ENCODE measurements at places on chromosomes 12 and 14.

- no peak for DNase-seq
Measured at GRCh38 chr12:121181181-121181580, 28.7 kb upstream of the P2RX4 start.

DNA sequence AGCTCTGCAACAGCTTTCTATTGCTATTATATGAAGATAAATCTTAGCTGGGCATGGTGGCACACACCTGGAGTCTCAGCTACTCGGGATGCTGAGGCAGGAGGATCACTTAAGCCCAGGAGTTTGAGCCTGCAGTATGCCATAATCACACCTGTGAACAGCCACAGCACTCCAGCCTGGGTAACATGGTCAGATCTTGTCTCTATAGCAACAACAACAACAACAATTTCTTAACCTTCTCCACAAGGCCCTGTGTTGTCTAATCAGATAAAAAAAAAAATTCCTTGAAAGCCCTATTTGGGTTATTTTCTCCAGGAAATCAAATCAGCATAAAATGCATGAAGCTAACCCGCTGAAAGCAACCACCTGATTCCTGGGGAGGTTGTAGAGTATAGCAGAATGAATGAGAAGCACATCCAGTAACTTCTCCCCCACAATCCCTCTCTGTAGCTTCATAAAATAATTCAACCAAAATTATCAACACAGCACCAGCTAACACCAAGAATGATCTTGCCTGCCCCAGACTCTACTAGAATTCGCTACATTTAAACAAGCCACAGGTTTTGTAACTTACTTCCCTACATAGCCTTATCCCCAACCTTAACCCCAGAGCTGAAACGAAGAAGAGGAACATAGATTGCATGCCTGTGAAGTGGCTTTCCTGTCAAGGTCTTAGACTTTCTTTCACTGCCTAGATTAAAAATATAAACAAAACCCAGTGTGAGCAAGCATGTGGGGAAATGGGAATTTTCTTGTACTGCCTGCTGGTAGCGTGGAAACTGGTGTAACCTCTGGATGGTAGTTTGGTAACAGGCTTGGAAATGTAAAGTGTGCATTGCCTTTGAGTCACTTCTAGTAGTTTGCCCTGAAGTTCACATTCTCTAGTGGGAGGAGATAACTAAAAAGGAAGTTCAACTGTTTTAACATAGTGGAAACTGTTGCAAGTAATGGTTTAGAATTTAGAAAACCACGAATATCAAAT is 6.0 kb upstream of the STK38L start:
- no peak for DNase-seq

DNA sequence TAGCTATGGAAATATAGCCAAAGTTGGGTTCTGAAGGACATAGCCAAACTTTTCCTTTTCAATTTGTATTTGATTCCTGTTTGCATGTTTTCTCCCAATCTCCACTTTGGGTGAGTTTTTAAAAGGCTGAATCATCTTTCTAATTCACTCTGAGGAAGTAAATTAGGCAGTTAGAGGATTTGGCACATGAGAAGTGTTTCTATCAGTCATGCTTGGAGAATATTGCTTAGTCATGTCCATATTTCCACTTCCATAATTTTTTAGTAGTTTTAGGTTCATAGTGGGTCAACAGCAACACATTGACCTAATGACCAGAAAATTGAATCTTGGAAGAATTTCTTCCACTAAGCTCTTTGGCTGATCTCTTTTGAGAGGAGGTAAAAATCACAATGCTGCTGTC is 21.8 kb downstream of the IRAK3 start:
- DNase-seq, result no peak

DNA sequence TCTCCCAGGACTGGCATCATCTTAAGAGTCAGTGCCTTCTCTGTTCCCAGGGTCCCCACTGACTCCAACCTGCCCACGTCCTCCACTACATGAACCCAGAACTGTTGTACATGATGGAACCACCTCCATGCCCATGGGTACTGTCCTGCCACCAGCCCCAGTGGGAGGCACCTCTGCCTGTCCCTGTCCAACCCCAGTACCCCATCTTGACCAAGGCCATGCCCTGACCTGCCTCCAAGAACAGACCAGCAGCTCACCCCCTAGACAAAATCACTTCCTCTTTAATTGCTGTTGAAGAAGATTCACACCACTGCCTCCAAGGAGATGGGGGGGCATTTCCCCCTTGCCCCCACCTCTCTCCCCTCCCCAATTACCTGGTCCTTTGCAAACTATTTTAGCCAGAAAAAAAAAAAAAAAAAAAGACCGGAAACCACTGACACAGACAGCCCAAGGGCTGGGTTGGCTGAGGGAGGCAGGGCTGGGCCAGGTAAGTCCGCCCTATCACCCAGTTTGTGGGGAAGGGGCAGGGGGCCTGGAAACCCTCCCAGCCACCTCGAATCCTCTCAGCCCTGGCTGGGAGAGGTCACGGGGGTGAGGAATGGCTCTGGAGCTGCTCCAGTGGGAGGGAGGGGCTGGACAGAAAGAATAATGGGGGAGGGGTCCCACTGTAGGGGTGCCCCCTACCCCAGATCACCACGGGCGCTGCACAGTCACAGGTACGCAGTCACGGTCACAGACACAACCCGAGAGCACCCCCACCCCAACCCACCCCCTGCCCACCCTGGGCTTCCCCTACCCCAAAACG is 13.4 kb downstream of the AGAP2 start:
- no peak for DNase-seq

DNA sequence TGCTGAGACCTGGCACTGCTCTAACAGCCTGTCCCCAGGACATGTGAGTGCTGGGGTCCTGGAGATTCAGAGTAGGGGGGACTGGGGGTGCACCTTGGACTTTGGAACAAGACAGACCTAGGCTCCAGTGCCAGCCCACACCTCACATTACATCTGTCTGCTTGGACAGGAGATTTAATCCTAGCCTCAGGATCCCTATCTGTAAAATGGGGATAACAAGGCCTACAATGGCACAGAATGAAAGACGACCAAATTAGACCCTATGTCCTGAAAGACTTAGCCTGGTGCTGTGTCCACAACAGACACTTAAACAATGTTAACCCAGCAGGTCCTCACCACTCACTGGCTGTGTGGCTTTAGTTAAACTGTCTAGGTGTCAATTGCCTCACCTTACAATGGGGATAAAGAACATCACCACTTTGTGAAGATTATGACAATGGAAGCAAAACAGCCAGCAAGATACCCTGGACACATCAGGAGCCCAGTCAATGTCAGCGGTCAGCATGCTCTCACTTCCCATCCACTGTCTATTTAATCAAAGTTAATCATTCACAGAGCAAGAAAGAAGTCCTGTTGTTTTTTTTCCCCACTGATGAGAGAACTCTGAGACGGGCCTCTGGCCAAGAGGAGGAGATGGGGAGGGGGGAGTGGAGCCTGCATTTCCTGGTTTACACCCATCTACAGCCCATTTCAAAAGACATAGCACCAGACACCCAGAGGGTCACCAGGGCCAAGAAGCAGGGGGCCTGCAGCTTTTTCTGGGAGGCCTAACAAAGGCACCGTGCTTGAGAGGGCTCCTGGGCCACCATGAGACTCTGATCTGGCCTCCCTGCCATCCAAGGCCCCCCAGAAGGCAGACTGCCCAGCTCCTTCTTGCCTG is 40.6 kb downstream of the ACTN1 start:
- DNase-seq, result peak; percentile 35

GRCh38 chr14:93081876-93082570 is 33.7 kb downstream of the ITPK1 start:
- no peak for DNase-seq

GRCh38 chr14:39827901-39828655 is 395.8 kb upstream of the FBXO33 start:
- no peak for DNase-seq

DNA sequence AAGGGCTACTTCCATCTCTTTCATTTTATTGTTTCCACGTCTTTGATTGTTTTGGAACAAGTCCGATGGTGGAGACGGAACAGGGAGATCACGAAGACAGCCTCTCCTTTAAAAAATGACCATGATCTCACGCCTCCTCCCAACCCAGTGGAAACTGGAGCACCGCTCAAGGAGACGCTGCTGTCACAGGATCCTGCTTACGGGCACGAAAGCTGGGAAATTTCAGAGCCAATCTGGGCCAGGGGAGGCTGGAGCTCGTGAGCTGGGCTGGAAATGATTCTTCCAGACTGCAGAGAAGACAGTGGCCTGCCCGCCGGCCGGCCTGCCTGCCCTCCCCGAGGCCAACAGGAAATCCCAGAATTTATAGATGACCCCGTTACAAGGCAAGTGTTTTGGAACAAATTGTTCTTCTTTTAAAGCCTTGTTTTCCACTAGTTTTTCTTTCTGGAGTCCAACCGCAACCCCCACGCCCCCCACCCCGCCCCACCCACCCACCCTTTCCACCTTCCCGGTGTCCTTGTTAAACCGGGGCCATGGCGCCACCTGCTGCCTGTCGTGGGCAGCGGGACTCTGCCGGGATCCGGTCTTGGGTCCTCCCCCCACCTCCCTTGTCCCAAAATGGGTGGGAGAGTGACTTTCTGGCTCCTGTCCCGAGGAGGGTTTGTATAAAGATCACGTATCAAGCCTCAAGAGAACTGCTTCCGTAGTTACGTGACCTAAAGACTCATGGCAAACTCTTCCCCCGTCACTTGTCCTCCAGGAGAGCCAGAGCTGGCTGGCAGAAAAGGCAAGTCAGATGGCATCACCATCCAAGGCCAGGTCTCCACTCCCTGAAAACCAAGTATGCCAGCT is 40.3 kb downstream of the MAP1LC3B2 start:
- DNase-seq, result no peak

DNA sequence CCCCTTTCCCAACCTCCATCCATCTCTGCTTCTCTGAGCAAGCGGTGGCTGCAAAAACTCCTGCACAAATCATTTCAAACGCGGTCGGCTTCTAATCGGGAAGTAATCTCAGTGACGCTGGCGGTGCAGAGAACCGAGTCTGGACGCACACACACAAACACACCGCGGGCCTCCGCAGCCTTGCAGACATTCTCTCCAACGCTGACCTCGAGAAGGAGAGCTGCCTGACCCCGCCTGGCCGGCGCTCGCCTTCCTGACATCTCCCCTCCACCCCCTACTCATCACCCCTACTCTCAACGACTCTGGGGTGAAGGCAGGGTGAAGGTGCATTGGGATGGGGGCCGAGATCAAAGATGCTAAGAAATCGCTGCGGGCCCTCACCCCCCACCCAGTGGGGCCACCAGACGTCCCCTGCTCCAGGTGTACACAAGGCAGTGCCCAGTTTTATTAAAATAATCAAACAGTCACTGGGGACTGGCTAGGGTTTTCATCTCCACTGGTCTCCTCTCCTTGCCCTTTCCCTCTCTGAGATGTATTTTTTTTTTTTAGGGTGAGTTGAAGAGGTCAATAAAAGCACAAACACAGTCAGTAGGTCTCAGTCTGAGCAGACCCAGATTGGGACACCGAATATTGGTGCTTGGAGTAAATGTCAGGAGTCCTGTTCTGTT is 506 bp upstream of the TBX5 start:
- DNase-seq, result no peak

DNA sequence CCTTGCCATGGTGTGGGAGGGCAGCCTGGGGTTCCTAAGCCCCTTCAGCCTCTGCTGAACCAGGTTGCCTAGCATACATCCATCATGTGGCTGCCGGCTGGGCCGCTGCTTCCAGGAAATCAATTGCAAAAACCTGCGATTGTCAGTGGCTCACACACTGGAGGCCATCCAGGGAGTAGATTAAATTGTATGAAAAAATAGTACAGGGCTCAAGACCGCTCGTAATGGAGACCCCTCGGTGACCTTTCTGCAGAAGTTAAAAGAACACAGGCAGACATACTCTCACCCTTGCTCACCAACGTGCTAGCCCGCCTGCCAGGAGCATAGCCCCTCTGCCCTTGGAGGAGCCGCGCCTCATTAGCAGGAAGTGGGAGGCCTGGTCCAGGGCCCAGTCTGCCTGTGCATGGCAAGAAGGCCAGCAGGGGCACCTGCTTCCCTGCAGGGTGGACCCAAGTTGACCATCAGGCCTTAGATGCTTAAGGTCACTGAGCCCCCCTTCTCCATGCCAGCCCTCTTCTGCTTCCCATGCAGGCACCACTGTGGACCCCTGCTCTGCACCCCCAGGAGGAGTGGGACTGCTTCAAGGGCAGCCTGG is 31.4 kb upstream of the CIPC start:
- no peak for DNase-seq

DNA sequence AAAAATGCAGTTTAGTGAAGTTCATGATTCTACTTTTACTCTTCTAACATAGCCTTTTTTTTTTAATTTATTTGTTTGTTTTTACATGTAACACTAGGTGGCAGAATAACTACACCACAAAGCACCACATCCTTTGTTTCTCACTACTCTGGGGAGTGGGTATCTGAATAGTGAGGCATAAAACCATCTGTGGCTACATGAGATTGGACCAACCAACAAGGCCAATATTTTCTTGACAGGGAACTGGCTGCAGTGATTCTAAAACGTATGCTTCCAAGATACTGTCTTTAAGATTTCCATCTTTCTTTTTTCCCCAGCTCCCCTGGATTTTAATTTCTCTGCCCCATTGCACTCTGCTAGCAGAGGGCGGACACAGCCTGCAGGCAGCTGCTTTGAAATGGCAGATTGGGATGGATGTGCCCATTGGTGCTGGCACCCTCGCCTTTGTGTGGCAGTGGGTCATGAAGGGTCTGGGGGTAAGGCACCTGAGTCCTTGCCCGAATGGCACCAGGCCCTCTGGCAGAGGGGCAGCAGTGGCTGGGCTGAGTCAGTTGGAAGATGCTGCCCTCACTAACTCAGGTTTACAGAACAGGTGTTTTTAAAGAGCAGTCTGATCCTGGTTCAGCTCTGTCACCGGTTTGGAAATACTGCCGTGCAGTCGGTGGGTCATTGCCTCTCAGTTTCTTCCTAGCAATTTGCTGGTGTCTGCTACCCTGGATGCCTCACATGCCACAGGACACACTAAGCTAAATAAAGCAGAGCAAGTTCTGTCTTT is 429.1 kb downstream of the RAD51B start:
- DNase-seq, result peak; percentile 33

GRCh38 chr12:2414810-2415567 is 362.2 kb downstream of the CACNA1C start:
- DNase-seq, result no peak

DNA sequence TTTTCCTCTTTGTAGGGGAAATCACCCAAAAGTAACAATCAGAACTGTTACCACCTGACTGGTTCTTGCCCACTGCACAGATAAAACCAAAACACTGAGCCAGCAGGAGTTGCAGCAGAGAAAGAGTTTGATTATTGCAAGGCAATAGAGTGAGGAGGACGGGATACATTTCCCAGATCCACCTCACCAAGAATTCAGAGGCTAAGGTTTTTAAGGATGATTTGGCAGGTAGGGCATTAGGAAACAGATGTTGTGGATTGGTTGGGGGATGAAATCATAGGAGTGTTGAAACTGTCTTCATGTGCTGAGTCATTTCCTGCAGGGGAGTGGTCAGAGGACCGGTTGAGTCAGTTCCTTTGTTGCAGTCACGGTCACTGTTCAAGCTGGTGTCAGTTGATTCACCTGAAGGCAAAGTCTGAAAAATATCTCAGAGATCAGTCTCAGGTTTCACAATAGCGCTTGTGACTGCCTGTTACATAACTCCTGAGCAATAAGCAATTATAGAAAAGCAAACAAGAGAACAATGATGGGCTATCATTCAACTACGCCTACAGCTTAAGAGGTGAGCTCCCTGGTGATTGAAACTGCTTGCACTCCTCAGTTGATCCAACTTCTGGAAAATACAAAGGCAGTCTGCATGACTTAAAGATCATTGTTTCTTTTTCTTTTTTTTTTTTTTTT is 20.3 kb upstream of the AMN1 start:
- DNase-seq, result peak; percentile 96
